ENCODE measurements at places on chromosomes 16 and 17. TPM values are rescaled to one million over a fixed set of nuclear protein-coding genes. Genes with fewer than 3 reads are reported as not detected.

Gene RGS9
- 2.0 TPM for polyA plus RNA-seq

Gene ULK2
- 33.9 TPM for polyA plus RNA-seq

Gene CMTM2
- polyA plus RNA-seq: not detected

DNA sequence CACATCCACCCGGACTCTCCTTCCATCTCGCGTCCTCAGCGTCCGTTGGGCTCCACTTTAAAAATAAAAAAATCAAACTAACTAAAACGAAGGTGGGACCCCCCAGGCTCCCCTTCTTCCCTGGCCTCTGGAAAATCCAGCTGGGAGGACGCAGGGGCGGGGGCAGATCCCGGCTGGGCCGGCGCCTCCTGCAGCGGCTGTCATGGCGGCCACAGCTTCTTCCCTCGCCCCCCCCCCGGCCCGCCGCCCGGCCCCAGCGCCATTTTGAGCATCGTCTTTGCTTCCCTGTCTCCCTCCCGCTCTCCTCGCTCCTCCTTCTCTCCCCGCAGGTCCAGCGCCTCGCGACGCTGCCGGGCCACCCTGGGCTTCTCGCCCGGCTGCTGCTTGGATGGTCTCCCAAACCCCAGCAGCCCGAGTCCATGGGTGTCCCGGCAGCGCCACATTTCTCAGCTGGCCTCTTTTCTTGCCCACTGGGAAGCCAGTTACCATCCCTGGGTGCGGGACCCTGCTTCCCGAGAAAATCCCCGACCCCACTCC, 3.3 kb downstream of the HOXB2 start:
- no peak for DNase-seq

DNA sequence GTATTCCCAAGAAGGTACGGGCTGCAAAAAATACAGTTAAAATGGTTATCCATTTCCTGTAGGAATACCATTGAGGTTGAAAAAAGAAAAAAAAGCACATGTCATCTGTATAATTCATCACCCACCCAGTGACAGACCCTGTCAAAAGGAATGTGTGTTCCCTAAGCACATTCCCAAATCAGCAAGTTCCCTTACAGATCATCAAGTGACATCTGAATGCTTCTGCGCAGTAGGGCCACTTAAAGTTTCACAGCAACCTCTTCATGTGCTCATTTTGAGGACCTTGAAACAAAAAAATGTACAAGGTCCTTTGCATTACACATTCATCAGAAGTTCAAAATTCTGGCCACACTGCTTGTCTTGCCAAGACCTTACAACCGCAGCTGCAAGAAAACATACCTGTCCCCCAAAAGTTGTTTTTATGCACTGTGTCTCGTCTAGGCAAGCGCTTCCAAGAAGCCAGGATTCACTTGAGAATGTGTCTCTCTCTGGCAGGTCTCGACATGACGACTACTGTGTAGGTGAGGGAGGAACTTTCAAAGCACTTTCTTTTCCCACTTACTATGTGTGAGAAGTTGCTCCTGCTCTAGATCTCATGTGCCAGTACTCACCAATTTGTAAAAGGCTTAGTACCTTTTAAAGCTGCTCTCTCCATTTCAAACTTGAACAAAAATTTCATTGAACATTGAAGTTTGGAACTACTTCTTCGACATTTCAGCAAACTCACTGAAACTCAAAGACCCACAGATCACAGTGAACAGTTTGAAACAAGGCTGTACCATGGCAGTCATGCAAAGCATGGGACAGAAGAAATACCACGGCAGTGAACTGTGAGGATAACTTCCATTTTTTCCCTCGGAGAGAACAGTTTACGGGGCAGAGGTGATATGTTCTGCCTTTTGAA, 4.3 kb upstream of the POLG2 start:
- DNase-seq: no peak

GRCh38 chr17:50128441-50129352, 1.3 kb downstream of the SAMD14 start:
- DNase-seq: no peak

GRCh38 chr17:34885076-34885475, 76.2 kb downstream of the CCT6B start:
- DNase-seq: no peak

- no peak for DNase-seq
Observed at GRCh38 chr17:47866941-47867340, 16.0 kb upstream of the SP6 start.

GRCh38 chr17:81345228-81346089, 49.8 kb upstream of the BAHCC1 start:
- no peak for DNase-seq

GRCh38 chr17:32863559-32863958, 13.4 kb downstream of the MYO1D start:
- DNase-seq: no peak
